ENCODE measurements at places on chromosomes 13 and 19.

- no peak for DNase-seq
Measured at GRCh38 chr13:69553976-69554375, 553.6 kb upstream of the ATXN8OS start.

- DNase-seq, result no peak
Measured at GRCh38 chr13:111202156-111202621, 87.1 kb downstream of the ARHGEF7 start.

DNA sequence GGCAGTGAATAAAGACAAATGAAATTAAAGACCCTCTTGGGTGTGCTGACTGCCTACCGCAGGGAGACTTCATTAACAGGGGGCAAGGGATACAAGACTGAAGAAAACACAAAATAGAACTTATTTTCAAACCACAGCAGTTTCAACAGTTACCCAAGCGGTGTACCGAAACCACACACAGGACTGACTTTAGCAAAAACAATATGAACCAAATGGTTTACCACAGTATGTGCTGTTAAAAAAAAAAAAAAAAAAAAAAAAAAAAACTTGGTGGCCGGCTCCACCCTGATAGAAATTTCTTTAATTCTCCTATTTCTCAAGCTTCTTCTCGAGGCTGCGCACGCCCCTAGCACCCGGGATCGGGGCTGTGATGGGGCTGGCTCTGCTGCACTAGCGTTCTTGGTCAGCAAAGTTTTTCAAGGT is 42.6 kb downstream of the KLF2 start:
- DNase-seq, result peak; percentile 58

DNA sequence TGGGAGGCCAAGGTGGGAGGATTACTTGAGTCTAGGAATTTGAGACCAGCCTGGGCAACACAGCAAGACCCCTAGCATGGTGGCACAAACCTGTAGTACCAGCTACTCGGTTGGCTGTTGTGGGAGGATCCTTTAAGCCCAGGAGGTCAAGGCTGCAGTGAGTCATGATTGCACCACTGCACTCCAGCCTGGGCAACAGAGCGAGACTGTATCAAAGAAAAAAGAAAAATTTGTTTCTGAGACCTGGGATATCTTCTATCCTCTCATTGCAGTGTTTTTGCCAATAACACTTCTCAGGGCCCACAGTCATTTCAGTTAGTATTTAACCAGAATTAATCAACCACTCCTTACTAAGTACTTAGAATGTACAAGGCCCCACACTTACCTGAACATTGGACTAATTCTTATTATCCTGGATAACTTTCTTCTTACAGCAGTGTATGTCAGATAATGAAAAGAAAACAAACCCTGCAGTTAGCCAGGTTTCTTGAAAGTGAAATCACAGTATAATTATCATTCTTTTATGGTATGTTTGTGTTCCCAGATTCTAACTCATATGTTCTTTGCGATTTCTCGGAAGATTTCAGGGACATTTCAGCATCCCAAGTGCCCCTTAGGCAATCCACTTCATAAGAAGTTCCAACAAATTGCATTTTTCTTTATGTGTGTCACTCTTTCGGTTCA is 75.6 kb upstream of the KLF5 start:
- DNase-seq, result no peak

DNA sequence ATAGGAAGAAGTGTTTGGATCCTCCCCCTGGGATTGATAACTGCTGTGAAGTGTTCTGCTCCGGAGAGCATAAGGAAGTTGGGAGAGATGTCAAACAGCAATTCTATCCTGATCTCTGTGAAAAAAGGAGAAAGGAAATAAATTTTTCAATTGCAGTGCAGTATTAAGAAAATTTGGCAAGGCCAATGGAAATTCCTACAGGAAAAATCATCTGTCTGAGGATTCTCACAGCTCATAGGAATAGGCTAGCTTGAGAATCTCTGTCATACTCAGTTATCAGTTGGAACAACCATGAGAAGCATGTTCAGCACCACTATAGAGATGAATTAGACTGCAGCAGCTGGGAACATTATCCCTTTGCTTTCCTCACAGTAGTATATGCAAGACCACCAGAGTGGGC is 1238.9 kb upstream of the MIR17HG start:
- no peak for DNase-seq

- DNase-seq, result no peak
Measured at GRCh38 chr13:114260814-114261213, 20.6 kb upstream of the UPF3A start.

GRCh38 chr19:8517551-8518442 is 3.8 kb upstream of the ZNF414 start:
- DNase-seq, result peak; percentile 61

DNA sequence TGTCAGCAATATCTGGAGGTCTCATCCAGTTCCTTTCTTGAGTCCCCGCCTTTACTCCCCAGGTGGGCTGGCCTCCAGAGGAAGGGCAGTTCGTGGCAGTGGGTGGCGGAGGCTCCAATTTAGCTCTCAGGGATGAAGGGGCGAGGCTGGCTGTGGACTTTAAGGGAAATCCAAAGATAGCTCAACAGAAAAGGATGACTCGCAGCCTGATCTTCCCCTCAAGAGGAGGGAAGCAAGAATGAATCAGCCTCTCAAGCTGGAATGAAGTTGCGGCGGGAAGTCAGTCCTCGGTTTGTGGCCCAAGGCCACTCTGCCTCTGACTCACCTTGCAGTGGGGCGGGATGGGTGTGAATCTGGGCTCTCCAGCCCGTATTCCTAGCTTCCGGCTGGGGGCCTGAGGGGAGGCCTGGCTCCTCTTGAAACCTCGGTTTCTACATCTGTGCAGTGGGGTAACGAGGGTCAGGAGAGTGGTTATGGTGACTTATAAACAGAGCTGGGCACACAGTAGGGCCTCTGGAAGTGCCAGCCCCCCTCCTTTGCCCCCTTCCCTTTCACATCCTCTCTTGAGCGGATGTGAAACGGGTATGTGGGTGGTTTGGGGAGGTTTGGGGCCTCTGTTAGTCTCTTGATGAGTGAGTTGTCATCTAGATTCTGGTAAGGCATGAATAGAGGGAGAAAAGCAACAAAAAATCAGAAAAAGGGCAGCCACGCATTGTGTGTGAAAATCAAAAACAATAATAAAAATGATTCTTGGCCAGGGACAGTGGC is 10.5 kb upstream of the SMG9 start:
- DNase-seq, result peak; percentile 45

DNA sequence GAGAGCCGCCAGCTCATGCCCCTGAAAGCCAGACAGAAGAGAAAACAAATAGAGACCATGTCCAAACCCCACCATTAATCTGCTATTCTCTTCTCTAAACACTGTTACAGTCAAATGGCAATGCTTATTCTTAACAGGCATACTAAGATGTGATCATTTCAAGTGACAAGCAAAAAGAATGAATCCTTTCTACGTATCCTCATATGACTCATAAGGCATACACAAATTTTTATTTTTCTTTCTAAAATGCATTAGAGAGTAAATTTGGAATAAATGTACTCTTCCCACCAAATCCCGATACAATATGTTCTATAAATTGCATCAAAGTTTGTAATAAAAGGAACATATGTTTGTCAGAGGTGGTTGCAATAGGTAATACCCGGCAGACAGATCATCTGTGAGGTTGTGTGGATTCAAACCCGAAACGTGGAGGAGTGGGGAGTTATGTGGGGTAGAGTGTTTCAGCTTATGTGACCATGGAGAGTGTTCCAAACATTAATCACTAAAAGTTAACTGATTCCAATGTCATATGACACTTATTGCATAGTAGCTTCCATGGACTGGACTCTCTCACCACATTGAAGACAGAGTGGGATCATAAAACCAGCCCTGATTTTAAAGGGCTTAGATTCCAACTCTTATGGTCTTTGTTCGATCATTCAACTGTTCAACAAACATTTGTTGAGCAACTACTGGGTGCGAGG is 213.1 kb downstream of the DCLK1 start:
- no peak for DNase-seq

- peak; percentile 49 for DNase-seq
Measured at GRCh38 chr19:2273356-2274184, 8.4 kb downstream of the PEAK3 start.

DNA sequence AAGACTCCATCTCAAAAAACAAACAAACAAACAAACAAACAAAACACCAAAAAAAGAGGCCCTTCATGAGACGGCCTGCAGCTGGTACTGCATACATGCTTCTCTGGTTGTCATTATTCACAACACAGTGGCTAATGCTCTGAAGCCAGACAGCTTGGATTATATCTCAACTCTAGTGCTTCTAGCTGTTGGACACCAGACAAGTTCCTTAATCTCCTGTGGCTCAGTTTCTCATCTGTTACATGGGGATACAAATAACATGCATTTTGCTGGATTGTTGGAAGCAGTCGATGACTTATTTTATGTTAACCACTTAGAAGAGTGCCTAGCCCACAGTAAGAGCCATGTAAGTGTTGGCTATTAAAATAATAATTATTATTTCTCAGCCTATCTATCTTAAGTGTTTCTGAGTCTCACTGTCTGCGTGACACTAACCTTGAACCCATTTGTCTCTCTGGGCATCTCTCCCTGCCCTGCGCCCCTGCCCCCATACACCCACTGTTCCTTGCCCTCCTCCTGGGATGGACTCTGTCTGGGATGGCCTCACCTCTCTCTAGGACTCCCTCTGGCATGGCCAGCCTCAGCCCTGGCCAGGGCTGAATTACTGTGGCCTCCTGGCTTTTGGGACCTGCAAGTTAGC is 3.1 kb upstream of the JUNB start:
- no peak for DNase-seq

- DNase-seq, result no peak
Measured at GRCh38 chr13:109156181-109156935, 526.9 kb downstream of the MYO16 start.

- DNase-seq, result no peak
Measured at GRCh38 chr19:32563761-32564160, 17.2 kb upstream of the PDCD5 start.

DNA sequence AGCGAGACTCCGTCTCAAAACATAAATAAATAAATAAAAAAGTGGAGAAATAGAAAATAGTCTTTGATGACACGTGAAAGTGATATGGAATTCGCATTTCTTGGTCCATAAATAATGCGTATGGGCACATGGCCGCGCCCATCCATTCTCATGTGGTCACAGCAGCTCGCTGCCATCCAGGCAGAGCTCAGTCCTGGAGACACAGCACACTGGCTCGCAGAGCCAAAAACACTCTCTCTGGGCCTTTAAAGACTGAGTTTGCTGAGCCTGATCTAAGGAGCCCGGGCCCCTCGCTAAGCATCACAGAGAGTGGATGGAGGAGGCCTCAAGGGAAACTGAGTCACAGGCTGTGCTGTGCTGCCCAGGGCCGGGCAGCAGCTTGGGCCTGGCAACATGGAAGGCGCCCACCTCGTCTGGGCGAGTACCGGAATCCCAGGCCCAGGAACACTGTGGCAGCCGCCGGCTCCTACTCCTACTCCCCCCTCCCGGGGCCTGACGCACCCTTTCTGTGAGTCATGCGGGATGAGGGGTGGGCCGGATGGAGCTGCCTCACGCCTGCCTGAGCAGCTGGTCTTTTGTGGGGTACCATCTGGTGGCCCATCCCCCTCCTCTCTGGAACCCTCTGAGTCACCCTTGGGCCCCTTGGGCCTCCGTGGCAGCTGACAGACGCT is 28.9 kb upstream of the CACTIN start:
- DNase-seq, result no peak

DNA sequence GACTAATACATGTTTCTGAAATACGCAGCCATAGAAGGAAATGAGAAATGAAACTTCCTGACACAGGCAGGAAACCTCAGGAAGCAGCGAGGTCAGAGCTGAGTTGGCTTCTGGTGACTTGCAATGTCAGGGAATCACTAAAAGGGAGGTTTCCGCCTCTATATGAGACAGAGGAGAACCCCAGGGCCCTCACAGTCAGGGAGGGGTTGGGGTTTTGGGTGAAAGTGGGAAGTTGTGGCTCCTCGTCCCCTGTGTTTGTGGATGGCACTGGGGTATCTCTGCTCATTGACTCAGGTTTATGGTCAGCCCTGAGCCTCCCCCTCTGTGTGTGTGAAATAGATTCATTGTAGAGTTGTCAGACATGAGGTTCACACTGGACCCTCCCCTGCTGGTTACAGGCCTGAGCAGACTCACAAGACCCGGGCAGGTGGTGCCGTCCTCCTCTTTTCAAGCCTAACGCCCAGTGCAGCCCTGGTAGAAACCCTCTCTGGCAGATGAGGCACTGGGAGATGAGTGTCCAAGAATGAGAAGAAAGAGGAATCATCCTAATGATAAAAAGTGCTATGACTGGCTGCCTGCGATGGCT is 5.5 kb upstream of the LILRA6 start:
- no peak for DNase-seq

- no peak for DNase-seq
Measured at GRCh38 chr13:87671031-87671752, at the start of gene SLITRK5. Gene SLITRK5 (plus strand): TSS chr13:87671371. CDS start chr13:87675389, 4,018 bp downstream.

GRCh38 chr13:68358294-68358705 is 1128.2 kb upstream of the PCDH9 start:
- no peak for DNase-seq

DNA sequence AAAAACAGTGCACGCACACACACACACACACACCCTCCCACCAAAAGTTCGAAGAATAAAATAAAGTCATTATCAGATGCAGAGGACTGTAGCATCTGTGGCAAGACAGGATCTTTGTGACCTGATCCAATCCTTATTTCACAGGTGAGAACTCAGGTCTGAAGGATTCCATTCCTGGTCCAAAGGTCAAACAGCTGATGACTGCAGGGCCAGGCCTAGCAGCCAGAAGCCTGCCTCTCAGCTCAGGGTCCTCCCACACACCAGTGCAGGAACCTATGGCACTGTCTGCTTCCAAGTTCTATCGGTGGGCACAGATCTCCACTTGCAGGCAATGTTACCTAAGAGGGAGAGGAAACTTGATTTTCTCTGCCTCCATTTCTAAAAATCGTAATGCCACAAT is 57.5 kb downstream of the SERP2 start:
- DNase-seq, result no peak

GRCh38 chr13:37138169-37138568 is 32.7 kb upstream of the CSNK1A1L start:
- no peak for DNase-seq

DNA sequence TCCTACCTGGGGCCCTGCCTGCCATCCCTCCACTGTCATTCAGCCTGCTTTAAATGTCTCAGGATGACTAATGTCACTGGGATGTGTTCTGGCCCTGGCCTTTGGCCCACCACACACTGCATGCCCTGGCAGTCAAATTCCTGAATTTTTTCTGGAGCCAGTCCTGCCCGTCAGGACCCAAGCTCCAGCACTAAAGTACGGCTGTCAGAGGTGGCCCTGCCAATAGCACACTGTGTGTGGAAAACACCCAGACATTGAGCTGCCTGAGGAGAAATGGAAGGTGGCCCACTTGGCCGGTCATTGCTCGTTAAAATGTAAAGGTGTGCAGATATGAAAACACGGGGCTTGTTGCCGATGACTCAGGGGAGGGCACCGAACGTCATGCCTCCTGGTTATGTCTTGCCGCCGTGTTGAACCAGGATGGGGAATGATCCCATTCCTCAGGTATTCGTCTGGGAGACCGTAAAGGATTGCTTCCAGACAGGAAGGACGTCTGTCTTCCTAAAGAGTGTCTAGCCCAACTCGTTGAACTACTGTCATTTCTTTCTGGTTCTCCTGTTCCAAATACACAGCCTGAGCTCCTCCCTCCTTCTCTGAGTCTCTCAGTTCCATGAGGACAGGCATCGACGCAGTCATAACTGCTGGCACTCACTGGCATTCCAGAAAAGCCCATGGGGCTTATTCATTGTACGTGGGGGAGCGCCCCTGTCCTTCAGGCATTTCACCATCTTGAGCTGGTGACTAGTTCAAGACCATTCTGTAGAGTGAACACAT is 40.6 kb downstream of the COL4A2 start:
- no peak for DNase-seq

All from stimulated activated naive CD4-positive, alpha-beta T cell (primary cell).